ENCODE measurements at places on chromosomes 5 and 9.
A peak's percentile ranks its signal among the peaks of the same experiment; 100 is the strongest.

DNA sequence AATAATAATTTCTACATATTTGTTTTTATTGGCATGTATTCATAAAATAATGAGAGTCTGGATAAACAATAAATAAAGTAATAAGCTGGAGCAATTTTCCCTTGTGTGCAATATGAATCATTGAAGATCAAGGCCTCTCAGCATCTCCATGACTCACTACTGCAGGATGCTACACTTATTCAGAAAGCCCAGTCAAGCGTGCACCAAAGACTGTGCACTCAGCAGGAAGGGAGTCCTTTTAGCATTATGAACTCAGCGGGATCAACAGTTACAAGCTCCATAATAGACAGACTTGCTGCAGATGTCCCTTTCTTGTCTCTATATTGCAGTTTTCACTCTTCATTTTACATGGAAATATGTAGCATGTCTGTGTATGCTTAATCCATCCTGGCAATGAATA, 485.3 kb downstream of the CDH9 start:
- no peak for DNase-seq

- DNase-seq: no peak
These were observed 223.1 kb upstream of the NFIL3 start for GRCh38 chr9:91646702-91647101.

GRCh38 chr9:36884721-36885120, 149.3 kb downstream of the PAX5 start:
- no peak for DNase-seq

DNA sequence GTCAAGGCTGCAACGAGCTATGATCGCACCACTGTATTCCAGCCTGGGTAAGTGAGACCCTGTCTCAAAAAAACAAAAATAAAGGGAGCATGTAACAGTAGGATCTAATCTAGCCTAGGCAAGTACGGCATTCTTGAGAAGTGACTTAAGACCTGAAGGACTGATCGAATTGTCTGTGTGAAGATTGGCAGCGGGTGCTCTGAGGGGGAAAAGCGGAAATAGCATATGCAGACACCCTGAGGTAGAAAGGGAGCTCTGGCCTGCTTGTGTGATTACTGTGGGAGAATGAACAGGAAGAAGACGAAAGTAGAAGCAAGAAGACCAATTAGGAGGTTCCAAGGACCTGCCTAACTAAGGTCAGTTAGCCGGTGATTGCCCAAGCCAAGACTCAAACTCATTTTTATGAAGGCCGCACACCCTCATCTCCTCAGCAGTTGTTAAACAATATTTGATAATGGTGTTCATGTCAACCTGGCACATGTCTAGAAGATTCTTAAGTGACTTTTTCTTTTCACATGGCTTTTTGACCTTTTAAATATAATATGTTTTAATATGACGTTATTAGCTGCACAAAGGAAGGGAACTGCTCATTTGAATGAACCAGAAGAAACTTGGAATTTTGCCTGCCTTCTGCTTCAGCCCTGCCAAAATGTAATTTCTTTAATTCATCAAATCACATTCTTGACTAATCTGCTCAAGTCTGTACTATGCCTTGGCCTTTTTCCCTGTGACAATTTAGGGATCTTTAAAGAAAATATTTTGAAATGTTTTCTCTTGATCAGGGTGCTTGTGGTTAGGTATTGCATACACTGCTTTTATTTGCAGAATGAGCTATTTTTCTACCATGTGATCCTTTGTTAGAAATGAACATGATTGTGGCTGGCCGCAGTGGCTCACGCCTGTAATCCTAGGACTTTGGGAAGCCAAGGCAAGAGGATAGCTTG, 289.2 kb upstream of the DMRT1 start:
- DNase-seq: no peak

DNA sequence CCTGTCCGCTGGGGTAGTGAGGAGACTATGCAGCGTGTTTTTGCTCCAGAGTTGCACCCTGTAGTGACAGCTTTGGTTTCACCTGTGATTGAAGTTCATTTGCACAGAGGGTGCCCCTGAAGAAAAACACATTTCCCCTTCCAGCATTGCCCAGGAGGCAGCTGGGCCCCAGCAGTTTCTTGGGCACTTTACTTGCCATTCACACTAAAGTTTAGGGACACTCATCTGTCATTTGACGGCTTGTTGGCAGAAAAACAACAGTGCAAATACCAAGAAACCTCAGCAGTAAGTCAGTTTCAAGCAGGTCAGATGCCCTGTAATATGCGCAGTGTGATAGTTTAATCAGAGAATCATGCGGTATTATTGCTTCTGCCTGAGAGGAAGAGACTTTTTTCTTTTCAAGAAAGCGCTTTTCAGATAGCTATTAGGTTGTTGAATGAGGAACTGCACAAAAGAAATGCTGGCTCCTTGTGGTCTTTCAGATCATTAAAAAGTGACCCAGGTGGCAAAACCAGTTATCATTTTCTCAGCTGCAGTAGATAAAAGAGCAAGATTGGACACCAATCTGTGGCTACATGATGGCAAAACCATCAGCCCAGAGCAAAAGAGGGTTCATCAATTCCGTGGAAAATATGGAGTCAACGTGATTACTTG, 136.2 kb upstream of the PUM3 start:
- no peak for DNase-seq

- peak; percentile 27 for DNase-seq
These were observed 61.3 kb upstream of the MEGF10 start for GRCh38 chr5:127229185-127229889.

- no peak for DNase-seq
These were observed 304.7 kb upstream of the KLF4 start for GRCh38 chr9:107794259-107794658.

DNA sequence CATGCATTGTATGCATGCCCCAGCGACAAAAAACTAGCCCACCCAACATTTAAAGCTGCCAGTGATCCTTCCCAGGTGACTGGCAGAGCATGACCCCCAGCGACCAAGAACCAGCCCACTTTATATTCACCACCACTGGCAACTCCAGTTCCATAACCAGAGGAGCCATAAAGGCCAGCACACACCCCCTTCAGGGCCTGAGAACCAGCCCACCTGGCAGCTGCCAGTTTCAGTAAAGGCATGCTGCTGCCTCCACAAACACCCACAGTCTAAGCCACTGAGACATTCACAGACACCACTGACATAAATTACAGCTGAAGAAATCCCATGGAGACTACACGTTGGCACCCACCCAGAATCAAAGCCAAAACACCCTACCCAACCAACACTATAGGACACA, 46.9 kb upstream of the RGS7BP start:
- DNase-seq: no peak

GRCh38 chr5:113337515-113338415, 97.0 kb downstream of the TSSK1B start:
- DNase-seq: no peak

DNA sequence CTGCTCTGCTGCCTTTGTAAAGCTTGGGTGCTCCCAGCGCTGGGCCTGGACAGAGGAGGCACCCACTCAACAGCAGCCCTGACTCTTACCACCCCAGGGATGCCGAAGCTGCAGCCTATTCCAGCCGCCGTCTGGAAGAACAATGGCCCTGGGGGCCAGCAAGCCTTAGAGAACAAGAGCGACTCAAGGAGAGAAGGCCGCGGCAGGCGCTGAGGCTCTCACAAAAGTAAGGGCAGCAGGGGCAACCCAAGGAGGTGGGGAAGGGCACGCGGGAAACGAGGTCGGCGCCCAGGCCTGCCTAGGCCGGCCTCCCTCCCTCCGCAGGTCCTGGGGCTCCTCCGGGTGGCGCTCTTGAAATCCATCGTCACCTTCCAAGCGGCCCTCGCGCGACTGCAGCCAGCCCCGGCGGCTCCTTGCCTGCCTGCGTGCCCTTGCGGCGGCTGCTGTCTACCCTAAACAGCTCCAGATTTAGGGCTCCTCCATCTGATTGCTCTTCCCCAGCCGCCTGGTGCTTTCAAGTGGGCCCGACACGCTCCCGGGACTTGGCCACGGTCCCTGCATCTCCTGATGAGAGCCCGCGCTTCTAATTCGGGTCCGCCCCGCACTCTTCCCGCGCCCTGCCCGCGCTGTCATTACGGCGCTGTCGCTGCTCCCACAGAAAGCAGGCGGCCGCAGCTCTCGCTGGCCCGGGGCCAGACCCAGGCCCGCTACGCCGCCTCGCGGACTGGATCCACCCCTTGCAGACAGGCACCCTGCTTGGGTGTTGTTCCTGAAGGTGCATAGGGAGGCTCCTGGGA, 213.3 kb downstream of the SEMA6A start:
- DNase-seq: no peak

- no peak for DNase-seq
These were observed 1.8 kb downstream of the OTP start for GRCh38 chr5:77636641-77637169.

GRCh38 chr9:130305381-130305780, 39.8 kb downstream of the HMCN2 start:
- DNase-seq: no peak

DNA sequence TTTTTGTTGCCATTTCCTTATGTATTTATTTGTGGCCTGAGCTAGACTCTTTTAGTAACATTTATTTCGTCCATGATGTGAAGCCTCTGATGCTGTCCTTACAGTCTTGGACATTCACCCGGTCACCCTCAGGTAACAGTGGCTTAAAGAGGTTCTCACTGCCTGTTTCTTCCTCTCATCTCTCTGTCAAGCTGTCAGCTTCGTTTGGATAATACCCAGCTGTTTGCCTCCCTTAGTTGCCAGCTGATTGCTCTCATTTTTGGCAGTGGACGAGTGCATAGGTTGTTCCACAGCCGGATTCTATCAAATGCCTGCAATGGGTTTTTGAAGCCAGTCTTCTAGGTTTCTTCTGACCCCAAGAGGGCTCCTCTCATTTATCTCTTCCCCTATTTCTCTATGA, 427.7 kb downstream of the MED10 start:
- no peak for DNase-seq

DNA sequence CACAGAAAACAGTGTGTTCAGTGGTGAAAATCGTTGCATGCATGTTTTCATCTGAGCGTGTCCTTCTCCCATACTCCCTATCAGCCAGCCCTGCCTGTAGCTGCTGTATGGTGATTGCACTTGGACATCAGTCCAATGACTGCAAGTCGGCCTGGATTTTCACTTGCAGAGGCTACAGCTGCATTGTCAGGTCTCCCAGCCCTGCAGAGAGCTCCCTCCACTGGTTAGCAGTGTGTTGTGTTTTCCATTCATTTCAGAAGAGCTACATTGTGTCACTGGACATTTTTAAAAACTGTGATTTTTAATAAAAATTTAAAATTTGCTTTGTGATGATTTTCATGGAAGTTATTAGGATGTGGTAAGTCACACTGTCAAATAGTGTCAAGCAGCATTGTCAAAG, 96.6 kb downstream of the SYK start:
- DNase-seq: no peak

DNA sequence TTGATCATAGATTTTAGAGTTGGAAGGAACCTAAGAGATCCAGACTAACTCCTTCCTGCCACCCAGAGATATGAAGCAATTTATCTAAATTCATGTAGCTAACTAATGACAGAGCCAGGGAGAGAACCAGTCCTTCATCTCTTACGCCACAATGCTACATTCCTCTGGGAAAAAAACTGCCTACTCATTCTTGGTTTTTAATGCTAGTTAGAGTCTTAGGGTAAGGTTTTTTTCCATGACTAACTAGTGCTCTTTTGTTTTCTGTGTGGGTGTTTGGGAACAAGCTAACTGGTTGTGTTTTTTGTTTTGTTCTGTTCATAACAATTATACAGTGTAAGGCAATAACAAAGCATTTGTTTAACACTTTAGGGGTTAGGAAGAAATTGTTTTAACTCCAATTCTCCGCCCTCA, 52.4 kb downstream of the SLC44A1 start:
- no peak for DNase-seq

DNA sequence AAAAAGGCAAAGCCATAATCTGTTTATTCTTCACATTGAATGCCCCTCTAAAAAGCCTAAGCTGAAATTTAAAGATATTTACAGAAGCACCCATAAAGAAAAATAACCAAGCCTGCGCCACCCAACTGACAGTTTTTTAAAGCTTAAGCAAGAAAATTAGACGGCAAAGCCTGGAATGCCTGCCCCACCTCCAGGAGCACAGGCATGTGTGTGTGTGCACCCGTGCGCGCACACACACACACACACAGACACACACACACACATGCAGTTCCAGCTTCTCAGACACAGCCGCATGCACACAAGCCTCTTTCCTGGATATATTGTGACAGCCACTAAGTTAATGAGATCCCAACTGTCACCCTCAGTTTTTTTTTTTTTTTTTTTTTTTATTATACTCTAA, 88.2 kb downstream of the FRMD3 start:
- no peak for DNase-seq

DNA sequence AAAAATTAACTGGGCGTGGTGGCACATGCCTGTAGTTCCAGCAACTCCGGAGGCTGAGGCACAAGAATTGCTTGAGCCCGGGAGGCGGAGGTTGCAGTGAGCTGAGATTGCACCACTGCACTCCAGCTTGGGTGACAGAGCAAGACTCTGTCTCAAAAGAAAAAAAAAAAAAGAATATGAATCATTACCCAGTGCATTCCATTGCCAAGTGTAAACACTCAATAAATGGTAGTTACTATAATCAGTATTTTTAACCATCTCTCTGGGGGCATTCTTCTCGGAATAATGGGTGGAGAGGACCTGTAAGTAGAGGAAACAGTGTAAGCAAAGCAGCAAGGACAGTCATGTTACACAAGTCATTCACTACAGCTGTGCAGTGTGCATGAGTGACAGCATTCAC, 13.8 kb upstream of the RANBP17 start:
- no peak for DNase-seq

- DNase-seq: no peak
These were observed 19.5 kb upstream of the SERINC5 start for GRCh38 chr5:80275347-80275746.

GRCh38 chr5:8456846-8457186, 587.9 kb downstream of the MTRR start:
- no peak for DNase-seq

- DNase-seq: no peak
These were observed 127.1 kb downstream of the PRDM6 start for GRCh38 chr5:123215929-123216702.

DNA sequence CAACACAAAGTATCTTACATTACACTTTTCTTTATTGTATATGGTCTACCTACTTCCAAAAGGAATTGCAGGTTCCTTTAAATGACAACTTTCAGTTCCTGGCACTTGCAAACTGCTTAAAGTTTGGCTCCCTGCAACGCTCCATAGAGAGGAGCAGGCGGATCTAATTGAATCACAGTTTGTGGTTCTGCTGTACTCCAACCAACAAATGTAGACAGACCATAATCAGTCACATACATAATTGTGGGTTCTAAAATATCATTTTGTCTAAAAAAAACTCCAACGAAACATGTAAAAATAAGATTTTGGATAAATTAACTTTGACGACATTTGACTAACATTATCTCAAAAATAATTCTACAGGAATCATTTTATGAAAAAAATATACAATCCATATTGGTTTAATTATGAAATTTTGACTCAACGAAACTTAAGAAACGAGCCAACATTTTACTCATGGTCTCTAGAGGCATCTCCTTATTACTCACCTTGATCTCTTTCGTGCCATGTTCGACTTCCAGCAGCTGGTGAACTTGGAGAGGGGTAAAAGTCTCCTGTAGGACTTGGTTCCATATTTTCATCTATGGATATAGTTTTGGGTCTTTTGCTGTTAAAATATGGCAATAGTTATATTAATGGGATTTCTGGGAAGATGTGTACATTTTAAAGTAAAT, 167.6 kb downstream of the NFIB start:
- no peak for DNase-seq
